ENCODE measurements at places on chromosomes 4 and X.

DNA sequence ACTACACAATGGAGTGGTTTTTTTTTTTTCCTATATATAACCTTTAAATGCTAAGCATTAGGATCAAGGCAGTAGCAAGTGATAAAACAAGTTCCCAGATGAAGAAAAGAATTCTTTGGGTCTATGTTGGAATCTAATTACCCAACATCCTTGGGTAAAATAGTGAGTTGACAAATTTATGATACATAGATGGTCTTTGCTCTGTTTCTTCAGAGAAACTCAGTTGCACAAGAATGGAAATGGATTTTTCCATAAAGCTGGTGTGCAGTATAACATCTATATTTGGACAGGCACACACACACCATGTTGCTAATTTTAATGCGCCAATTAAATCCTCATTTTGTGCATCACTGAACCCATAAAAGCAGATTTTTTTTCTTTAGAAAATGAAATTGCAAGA is 137.0 kb upstream of the MED14 start:
- no peak for DNase-seq

DNA sequence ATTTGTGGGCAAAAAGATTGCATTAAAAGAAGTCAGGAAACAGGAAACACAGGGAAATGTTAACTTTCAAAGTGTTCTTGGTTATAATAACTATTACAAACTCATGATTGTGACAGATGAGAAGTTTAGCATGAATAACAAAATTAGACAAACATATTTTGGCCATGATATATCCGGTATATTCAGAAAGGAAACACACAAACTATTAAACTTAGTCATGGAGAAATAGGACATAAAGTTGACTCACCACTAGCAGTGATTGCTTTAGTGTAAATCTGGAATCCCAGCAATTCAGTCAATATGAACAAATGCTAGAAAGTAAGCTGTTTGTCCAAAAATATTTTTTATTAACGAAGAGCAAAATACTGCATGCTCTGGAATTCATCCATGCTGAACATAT is 1299.9 kb downstream of the C4orf33 start:
- DNase-seq: no peak

DNA sequence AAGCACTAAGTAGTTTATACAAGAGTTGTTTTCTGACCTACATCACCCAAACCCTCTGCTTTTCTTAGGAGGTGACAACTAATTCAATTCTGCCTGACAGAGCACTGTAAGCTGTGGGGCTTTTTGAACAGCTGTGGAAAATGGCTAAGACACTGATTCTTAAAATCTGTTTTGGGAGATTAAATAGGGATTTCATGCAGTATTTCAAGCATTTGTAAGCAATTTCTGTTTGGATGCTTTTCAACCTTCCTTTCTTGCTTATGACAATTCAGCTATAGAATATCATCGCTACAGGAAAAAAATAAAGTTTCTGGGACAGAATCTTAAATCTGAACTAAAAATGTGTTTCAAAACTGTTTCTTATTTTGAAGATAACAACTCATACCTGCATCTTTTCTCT is 459.5 kb downstream of the RAPGEF2 start:
- DNase-seq: no peak

DNA sequence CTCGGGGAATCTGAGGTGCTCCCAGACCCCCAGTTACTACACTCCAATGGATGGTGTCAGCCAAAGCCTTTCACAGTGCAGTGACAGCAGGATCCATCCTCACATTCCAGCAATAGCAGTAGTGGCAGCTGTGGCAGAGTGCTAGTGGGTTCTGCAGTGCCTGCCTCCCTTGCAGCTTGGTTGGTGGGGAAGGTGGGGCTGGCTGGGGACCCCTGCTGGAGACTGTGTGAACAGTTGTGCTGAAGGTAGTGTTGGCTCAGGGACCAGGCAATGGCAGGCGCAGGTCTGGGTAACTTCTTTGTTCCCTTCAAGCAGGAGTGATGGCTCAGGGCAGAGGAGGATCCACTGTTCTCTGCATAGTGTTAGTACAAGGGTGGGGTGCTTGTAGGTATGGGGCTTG is 343.7 kb upstream of the TRAM1L1 start:
- no peak for DNase-seq

GRCh38 chrX:147069926-147070325 is 255.4 kb upstream of the CXorf51A start:
- no peak for DNase-seq

DNA sequence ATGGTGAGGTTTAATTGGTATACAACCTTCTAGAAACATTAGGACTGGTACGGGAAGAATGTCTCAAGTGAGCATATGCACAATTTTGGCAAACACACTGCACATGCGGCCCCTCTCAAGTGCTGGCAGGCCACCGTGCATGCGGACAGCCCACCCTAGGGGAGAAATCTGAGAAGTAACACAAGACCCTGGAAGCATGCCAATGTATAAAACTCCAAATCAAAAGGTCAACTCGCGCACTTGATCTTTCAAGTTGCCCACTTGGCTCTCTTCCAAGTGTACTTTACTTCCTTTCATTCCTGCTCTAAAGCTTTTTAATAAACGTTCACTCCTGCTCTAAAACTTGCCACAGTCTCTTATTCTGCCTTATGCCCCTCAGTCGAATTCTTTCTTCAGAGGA is 488.3 kb downstream of the CFAP47 start:
- DNase-seq: peak; percentile 8

GRCh38 chrX:153960077-153960476 is 11.5 kb downstream of the HCFC1 start:
- DNase-seq: no peak

- DNase-seq: no peak
Observed at GRCh38 chrX:39967348-39967747, 130.4 kb downstream of the BCOR start.

- DNase-seq: no peak
Observed at GRCh38 chrX:131025336-131025735, 32.8 kb upstream of the ARHGAP36 start.

GRCh38 chr4:7687006-7687405 is 252.3 kb upstream of the PSAPL1 start:
- DNase-seq: no peak

GRCh38 chr4:103996637-103997036 is 276.9 kb upstream of the TACR3 start:
- DNase-seq: peak; percentile 32

GRCh38 chr4:70948665-70949260 is 44.7 kb upstream of the DCK start:
- DNase-seq: no peak

- DNase-seq: no peak
Observed at GRCh38 chr4:152676052-152676854, 3.5 kb downstream of the TMEM154 start.

- DNase-seq: peak; percentile 17
Observed at GRCh38 chr4:86302251-86302650, 57.6 kb downstream of the MAPK10 start.

GRCh38 chr4:41379230-41379629 is 122.5 kb downstream of the UCHL1 start:
- DNase-seq: no peak

DNA sequence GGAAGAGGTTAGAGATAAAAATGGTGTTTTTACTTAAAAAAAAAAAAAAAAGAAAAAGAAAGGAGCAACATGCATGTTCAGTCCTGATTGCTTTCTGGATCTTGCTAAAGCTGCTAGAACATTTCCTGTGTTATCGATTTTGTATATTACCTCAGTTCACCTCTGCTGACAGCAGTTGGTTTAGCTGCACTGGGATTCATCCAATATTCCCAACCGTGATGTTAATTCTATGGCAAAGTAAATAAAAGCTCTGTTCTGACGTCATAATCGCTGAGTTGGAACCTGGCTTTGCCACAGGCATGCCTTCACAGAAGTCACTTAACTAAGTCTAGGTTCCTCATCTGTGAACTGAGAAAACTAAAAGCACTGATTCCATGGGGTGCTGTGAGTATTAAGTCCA is 90.7 kb upstream of the SORBS2 start:
- peak; percentile 1 for DNase-seq

- no peak for DNase-seq
Observed at GRCh38 chrX:153305972-153306371, 15.6 kb downstream of the PNMA6F start.

DNA sequence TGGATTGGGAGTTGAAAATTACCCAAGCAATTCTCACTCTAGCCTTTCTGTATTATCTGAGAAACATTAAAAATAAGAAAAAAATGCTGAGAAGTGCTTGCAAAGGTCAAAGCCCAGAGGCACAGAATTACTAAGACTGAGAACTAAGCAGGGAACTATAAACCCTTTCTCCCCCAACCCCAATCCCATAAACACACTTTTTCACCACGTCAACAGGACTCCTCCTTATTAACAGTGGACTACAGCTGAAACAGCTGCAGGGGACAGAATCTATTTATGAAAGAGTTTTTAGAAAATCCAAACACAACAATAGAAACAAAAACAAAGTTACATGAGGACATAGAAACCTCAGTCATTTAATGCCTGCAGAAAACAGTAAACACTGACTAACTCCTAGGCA is 984.1 kb downstream of the TRAM1L1 start:
- no peak for DNase-seq

DNA sequence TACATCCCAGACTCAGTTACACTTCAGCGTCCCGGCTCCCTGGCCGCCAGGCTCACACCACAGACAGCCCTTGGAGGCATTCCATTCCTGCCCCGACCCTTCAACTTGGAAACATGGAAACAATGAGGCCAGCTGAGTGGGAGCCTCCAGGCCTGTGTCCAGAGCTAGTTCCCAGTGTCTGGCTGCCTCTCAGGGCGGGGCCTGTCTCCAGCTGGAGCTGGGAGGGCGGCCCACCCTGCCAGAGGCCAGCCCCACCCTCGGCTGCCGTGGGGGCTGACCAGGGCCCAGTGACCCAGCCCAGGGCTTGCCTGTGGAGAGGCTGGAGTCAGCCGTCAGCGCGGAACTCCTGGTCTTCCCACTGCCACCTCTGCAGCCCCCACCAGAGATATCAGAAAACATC is 37.4 kb upstream of the SPON2 start:
- DNase-seq: no peak

GRCh38 chrX:46796574-46797191 is 37.8 kb upstream of the SLC9A7 start:
- DNase-seq: no peak

GRCh38 chrX:100263650-100264049 is 146.4 kb downstream of the PCDH19 start:
- no peak for DNase-seq

- DNase-seq: no peak
Observed at GRCh38 chrX:116282751-116283150, 112.2 kb downstream of the AGTR2 start.

GRCh38 chr4:113445286-113445685 is 316.3 kb downstream of the CAMK2D start:
- no peak for DNase-seq

- DNase-seq: no peak
Observed at GRCh38 chr4:3368841-3369760, 72.7 kb upstream of the HGFAC start.

DNA sequence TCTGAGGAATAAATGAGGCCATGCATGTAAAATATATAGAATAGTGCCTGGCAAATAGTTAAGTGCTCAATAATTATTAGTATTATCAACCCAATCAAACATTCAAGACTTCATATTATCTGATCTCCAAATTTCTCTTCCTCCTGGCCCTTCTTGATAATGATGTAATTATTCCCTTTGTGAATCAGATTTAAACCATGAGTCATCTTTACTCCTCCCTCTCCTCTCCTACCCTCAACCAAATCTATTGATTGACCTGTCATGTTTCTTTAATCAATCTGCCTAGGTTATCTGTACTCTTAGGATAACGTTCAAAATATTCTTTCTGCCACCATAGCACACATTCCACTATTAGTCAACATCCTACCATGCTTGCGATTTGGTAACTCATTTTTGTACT is 129.8 kb upstream of the NAP1L5 start:
- DNase-seq: no peak

DNA sequence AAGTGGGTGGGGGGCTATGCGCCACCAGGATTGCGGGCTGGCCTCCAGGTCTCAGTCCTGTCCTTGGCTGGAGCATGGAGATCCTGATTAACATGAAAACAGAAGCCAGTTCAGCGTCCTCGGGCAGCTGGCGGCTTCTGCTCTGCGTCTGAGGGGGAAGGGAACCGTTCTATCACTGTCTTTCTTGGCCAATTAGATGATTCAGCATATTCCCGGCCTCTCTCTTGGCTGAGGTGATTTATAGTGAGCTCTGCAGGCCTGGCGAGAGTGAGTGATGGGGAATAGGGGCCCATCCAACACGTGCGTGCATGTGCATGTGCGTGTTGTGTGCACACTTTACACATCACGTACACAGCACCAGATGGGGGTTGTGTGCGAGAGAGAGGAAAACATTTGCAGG is 145.8 kb upstream of the ATP6AP2 start:
- peak; percentile 58 for DNase-seq

DNA sequence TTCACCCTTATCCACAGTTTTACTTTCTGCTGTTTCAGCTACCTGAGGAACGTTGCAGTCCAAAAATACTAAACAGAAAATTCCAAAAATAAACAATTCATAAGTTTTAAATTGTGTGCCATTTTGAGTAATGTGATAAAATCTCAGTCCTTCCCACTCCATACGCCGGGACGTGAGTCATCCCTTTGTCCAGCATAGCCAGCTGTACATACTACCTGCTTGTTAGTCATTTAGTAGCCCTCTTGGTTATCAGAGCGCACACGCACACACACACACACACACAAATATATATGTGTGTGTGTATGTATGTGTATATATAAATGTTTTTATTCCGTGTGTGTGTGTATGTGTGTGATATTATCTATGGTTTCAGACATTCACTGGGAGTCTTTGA is 4.8 kb upstream of the CCSER1 start:
- no peak for DNase-seq

GRCh38 chr4:119980456-119980855 is 86.2 kb downstream of the MAD2L1 start:
- DNase-seq: no peak

DNA sequence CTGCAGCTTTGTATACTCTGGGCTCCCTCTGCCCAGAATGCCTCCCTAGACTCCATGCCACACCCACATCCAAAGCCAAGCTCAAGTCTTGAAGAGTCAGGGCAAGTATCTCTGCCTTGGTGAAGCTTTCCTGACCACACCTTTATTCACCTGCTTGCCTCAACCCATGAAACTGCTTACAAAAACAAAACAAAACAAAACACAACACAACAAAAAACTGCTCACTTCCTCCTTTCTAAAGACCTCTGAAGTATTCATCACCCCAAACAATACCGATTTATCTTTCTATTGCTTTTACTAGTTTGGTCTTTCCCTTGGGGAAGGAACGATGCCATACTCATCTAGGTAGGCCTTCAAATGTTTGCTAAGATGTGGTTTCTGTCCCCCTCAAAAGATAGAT is 45.0 kb downstream of the TMEM165 start:
- no peak for DNase-seq

DNA sequence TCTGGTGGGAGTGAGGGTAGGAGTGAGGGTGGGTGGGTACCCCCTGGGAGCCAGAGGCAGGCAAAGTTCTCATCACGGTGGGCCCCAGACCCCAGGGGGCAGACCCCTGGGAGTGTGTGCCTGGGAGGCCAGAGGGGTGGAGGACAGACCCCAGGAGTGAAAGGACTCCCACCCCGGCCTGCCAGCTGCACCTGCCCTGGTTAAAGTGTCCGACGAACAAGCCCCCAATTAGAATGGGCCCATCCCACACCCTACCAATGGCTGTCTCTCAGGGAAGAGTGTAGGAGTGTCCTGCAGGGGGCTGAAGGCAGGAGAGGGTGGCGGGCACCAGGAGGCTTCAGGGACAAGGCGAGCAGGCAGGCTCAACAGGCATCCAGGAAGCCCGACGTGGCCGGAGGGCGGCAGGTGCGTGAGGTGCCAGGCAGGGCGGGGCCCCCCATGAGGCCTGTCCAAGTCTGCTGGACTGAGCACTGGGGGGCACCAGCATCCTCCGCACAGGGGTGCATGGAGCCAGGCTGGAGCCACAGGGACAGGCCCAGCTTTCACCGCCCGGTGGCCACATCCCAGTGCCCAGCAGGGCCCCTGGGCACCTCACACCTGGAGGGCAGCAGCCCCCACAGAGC is 8.7 kb downstream of the PDE6B start:
- DNase-seq: no peak
